ENCODE measurements at places on chromosomes 2 and 18. TPM values are rescaled to one million over a fixed set of nuclear protein-coding genes. Genes with fewer than 3 reads are reported as not detected.
A peak's percentile ranks its signal among the peaks of the same experiment; 100 is the strongest.

DNA sequence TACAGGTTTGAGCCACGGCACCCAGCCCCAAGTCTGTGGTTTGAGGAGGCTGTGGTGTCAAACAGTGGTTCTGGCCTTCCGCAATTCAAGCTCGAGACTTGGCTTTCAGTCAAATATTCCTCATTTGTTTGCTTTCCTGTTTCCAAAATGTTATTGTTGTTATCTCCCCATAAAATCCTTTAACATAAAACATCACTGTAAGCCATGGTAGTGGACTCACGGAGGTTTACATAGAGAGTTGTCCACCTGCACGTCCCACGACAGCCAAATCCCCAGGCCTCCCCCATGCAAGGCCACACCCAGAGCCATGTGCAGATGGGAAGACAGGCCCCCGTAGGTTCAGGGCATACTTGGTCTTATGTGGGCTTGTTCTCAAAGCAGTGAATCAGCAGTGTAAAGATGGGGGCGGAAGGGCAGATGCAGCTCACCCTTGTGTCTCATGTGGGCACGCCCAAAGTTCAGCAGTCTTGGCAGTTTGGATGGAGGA lies 18.9 kb upstream of the ST3GAL5 start:
- H3K27me3 ChIP-seq, result no peaks in the 10 kb centered on the region
- DNase-seq, result no peak
- H3K4me3 ChIP-seq, result no peak overlapping the region
- H3K27ac ChIP-seq, result no peak overlapping the region
- H3K4me1 ChIP-seq, result peaks cover 43% of the 10 kb centered on the region

DNA sequence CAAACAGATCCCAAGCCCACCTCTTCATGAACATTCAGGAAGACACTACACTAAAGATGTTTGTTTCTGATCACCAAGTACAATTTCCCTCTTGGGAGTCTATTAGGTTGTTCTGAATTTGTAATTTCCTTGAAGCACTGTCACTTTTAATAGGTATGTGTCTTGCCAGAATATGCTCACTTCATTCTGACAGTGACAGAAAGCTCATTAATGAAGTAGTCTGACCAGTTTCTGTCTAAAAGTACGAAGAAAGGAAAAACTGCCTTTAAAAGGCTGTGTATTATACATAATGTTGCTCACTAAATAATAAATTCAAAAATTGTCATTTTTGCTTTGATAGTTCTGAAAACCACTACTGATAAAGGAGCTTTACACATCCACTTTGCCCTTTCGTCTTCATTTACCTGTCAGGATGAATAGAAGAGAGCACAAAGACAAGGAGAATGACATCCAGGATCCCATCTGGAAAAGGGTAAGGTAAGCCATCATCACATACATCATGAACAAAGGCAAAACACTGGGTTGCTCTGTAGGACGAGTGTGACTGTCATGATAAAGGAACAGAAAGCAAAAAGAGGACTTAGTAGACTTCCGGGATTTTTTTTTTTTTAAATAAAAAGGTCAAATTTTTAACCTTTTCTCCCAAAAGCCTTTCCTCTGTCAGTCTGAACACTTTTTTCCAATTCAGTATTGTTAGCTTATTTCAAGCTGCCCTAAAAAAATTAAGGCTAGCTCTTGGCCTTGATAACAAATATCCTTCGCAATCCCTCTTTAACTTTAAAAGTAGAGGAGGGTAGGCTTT lies 103.4 kb downstream of the METTL8 start:
- no peak for DNase-seq
- H3K27ac ChIP-seq, result no peak overlapping the region
- H3K4me3 ChIP-seq, result no peak overlapping the region
- H3K4me1 ChIP-seq, result peaks cover 27% of the 10 kb centered on the region

Gene FSHR
- total RNA-seq, result not detected

DNA sequence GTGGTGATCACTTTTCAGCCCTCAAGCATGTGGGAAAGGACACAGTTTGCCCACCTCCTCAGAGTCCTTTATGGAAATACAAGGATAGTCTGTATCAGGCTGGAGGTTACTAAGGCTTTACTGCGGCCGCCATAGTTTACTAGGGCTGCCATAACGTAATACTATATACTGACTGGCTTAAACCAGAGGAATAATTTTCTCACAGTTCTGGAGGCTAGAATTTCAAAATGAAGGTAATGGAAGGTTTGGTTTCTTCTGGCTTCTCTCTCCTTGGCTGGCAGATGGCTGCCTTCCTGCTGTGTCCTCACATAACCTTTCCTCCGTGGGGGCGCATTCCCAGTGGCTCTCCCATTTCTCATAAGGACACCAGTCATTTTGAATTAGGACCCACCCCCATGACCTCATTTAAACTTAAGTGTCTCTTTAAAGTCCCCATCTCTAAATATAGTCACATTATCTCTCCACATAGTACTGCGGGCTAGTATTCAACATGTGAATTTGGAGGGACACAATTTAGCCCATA lies 12.5 kb upstream of the ATIC start:
- no peak overlapping the region for H3K4me3 ChIP-seq
- no peak overlapping the region for H3K27ac ChIP-seq
- no peak for DNase-seq
- H3K27me3 ChIP-seq, result no peaks in the 10 kb centered on the region
- H3K36me3 ChIP-seq, result peaks cover 3% of the 10 kb centered on the region
- H3K4me1 ChIP-seq, result peaks cover 14% of the 10 kb centered on the region

Gene HRH4
- total RNA-seq, result not detected

DNA sequence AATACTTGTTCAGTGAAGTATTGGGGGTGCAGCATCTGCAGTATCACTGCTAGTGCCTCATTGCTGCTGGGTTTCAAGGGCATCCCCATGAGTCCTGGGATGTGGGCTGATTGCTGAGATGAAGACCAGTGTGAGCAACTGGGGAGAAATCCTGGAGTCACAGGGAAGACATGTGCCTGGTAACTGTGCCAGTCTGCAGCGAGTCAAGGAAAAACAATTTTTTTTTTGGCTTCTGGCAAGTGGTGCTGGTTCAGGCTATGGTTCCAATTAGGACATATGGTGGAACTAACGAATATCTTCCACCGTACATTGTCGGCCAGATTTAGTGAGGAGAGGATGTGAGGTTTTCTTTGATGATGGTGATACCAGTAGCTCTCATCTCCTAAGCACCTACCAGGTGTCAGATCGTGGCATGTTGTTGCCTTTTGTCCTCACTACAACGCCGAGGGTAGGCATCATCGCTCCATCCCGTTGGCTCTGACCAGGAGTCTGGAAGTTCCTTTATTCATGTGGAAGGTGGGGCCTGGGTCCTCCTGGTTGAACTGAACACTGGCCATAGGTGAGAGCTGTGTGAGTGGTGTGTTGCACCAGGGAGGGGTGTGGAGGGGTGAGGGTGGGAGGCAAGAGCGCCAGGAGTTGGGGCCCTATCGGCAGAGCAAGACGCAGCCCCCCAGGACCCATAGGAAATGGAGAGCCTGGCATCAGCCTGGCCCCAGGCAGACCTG lies 118.0 kb upstream of the HS6ST1 start:
- peaks cover 2% of the 10 kb centered on the region for H3K36me3 ChIP-seq
- no peak overlapping the region for H3K27ac ChIP-seq
- peak; percentile 54 for DNase-seq
- no peaks in the 10 kb centered on the region for H3K27me3 ChIP-seq
- H3K4me1 ChIP-seq, result peaks cover 7% of the 10 kb centered on the region
- no peak overlapping the region for H3K4me3 ChIP-seq

GRCh38 chr18:51884039-51884438 lies 456.0 kb upstream of the DCC start:
- H3K4me3 ChIP-seq, result no peak overlapping the region
- H3K27me3 ChIP-seq, result no peaks in the 10 kb centered on the region
- H3K27ac ChIP-seq, result no peak overlapping the region
- no peak for DNase-seq
- H3K4me1 ChIP-seq, result no peaks in the 10 kb centered on the region

- H3K27ac ChIP-seq, result peak overlapping the region; percentile 93
- H3K27me3 ChIP-seq, result no peaks in the 10 kb centered on the region
- peaks cover 48% of the 10 kb centered on the region for H3K4me1 ChIP-seq
- H3K36me3 ChIP-seq, result no peaks in the 10 kb centered on the region
- H3K4me3 ChIP-seq, result peak overlapping the region; percentile 61
These were observed 45.4 kb upstream of the ANKRD62 start for GRCh38 chr18:12048010-12048826.

DNA sequence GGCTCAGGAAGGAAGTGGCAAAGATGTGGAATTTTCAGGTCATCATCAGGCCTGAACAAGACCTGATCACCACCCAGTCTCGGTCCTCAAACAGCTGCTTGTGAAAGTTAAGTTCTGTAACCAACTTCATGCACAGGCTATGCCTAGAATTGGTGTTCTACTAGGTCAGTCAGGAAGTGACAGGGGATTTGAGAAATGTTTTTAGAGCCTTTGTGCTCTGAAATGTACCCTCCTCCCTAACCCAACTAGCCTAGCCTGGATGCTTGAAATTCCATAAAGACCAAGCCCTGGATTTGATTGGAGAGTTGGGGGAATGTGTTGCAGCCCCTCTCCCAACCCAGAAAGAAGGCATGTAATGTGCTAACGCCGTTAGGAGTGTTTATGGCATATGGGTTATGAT lies 63.3 kb downstream of the TGOLN2 start:
- H3K27me3 ChIP-seq, result no peaks in the 10 kb centered on the region
- peaks cover 2% of the 10 kb centered on the region for H3K36me3 ChIP-seq
- peaks cover 62% of the 10 kb centered on the region for H3K4me1 ChIP-seq
- H3K27ac ChIP-seq, result peak overlapping the region; percentile 75
- H3K4me3 ChIP-seq, result no peak overlapping the region
- no peak for DNase-seq

Data from chondrocyte (in vitro differentiated cells).